ENCODE measurements at places on chromosomes 4 and X.

DNA sequence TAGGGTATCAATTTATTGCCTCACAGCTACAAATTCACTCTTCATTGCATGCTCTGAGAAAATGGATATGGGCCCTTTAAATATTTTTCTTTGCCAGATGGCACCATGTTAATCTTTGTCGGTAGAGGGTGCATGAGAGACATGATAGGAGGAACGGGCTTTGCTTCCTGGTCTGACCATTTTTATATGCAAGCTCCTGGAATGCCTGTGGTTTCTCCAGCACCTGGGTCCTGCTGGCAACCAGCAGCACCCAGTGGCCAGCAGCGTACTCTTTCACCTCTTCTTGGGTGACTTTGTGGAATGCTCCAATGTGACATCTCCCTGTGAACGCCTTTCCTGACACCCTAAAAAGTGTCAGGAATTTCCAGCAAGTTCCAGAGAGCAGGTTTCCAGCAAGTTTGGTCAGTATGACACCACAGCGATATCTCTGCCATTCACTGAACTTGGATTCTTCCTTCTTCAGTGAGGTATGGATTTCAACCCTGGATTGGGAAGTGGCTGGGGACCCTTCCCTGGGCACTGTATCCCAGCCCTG lies 140.3 kb upstream of the PGRMC2 start:
- peak; percentile 62 for DNase-seq

DNA sequence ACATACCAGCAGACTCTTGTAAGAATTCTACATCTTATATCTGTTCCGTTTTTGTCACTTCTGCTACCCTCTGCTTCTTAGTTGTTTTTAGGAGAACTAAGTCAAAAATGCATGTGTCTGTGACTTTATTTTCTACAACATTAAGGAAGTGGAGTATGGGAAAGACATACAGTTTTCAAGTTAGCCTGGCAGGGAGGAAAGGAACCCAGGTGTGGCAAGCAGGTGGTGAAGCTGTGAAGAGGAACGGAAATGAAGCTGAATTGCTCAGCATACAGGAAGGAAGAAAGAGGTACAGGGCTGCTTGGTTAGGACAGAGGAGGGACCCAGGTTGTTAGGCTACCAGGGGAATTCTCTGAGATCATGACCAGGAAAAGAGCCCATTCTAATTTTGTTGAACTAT lies 9.4 kb downstream of the GPRIN3 start:
- no peak for DNase-seq

DNA sequence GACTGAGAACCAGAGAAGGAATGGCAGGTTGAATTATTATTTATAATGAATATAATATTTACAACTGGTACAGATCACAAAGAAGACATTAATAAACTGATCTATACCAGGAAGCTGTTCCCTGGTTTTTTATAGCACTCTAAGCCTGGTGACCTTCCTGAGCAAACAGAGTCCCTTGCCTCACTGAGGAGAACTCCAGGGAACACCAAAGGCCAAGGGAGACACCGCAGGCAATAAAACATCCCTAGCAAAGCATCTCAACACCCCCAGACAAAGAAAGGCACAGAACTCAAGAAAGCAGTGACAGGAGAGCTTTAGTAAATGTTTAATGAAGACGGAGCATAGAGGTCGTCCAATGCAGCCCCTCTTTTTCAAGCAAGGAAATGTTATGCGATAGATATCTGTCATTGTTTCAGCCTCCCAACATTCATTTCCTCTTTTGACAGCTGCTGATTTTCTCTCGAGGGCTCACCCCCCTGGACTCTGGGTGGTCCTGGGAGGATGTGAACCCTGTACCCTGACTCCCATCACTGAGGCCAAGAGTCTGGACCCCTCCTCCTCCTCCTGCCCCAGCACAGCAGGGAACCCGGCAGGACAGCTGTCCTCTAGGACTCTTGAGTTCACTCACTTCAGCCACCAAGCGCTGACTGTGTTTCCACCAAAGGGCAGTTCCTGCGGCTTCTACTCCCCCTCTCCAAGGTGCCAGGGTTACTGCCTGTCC lies 342.5 kb upstream of the GATB start:
- DNase-seq: no peak

- DNase-seq: no peak
Observed at GRCh38 chrX:5638572-5638971, 590.1 kb downstream of the NLGN4X start.

DNA sequence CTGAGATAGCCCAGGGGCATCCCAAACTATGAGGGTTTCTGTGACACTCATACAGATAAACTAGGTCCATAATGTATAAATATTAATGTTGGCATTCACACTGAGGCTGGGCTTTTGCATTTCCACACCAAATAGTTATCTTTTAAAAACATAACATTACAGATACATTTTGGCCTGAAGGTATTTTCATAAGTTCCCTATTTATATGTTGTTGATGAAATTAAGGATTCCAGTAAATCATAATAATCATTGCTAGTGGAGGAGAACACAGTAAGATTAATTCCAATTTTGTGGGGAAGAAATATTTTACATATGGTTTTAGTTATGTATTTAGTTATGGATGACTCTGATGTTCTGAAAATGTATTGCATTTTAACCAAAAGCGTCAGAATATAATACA lies 479.6 kb downstream of the CCSER1 start:
- no peak for DNase-seq

- no peak for DNase-seq
Observed at GRCh38 chr4:12636191-12636590, 847.9 kb downstream of the RAB28 start.

DNA sequence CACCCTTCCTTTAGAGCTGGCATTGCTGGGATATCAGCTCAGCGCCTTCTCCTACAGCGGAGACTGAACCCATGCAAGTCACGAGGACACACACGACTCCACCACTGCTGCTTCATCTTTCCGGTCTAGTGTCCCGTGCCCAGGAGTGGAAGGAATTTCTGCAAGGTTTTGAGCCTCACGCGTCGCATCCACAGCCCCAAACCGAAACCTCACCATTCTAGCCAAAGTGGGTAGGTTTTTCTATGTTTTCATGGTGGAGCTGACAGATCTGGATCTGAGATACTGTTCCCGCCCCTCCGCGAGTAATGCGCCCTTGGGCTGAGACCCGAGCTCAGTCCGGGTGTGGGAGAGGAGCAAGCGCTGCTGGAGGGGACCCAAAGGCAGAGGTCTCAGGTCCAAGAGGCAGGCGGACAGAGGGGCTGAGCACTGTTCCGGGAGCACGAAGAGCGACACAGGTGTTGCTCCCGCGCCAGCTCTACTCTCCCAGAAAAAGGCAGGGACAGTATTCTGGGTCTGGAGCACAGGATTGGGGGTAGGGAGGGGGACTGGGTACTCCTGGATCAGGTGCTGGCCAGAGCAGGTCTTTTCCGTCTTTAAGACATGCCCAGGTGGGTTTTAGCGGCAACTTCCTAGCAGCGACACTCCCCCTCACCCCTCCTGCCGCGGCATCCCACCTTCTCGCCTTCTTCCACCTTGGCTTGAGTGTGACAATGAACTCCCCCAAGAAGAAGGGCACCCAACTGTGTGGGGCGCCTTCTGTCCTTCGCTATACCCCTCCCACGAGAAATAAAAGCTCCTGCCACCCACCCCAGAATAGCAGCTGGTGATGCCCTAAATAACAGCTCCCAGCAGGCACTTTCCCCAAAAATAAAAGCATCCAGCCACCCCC lies 1.8 kb downstream of the EPHA5 start:
- DNase-seq: peak; percentile 73

All from left lung (tissue), 14 donors.